ENCODE measurements at places on chromosomes 11 and 22. TPM values are rescaled to one million over a fixed set of nuclear protein-coding genes. Genes with fewer than 3 reads are reported as not detected.

Gene INPP5J
- 0.39 TPM for total RNA-seq

Gene C11orf16
- total RNA-seq = not detected

Gene B4GALNT4
- 10.8 TPM for total RNA-seq

Gene PGA5
- total RNA-seq = 0.39 TPM

DNA sequence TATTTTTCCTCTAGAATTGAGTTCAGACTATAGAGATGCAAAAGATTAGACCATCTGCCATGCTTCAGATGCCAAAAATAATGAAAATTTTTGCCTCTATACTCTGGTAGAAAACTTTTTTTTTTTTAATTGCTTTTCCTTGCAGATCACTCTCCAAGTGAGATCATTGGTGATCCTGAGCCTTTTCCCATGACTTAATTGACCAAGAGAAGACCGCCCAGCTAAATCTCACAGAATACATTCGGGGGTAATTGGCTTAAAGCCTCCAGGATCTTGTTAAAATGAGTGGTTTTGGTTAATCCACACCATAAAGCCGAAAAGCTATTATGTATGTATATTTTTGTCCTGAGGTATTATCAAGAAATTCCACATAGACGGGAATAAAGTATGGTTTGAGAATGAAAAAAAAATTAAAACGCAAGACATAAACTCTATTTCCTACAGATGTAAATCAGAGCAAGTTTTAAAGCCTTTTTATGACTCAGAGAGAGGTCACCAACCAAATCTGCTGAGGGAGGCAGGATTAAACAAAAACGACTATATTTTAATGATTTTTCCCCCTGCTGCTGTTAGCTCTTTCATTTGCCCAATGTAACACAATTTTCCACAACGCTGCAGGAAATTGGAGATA is 64.0 kb downstream of the PARVA start:
- DNase-seq = peak; percentile 36

GRCh38 chr22:39610246-39610645 is 39.7 kb downstream of the CACNA1I start:
- DNase-seq = no peak

DNA sequence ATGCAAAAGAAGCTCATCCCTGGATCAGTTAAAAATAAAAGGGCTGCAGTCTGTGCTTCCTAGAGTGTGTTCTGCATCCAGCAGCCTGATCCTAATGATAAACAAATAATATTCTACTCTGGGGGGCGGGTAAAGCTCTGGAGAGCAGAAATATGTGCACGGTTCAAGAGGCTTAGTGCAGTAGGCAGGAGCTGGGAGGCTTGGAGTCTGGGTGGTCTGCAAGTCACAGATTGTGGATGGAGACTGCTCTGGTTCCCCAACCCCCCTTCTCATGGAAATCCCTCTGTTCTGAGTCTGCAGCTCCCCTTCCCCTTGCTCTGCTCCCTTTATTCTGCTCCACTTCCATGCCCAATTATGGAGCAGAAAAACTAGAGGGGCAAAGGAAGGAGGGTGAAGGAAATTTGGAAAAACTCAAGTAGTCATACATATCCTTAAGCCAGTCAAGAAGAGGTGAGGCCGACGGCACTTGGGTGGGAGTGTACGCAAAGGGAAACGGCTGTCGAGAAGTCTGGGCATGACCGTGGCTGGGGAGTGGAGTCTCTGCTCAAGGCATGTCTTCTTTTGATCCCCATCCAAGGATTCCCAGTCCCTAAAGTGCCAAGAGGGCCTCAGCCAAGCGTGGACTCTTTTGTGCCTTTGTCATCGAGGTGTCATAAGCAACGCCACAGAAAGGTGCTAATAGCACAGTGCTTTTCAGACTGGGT is 16.3 kb upstream of the CLMP start:
- peak; percentile 22 for DNase-seq

DNA sequence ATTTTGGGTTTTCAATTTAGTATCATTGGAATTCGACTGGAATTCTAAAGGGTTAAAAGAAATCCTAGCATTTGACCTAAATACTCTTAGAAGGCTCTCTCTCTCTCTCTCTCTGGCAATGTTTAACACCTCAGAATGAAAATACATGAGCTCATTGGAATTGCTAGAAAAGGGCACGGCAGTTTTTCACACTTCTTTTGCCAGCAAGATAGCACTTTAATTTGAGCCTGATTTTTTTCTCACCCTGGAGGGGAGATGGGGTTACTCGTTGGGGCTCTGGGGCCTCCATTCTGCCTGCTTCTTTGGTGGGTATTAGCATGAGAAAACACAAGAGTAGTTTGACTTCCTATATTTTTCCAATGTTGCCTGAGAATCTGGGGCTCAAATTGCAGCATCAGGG is 22.8 kb upstream of the CLMP start:
- DNase-seq = no peak
